ENCODE measurements at places on chromosomes 5 and 9.

DNA sequence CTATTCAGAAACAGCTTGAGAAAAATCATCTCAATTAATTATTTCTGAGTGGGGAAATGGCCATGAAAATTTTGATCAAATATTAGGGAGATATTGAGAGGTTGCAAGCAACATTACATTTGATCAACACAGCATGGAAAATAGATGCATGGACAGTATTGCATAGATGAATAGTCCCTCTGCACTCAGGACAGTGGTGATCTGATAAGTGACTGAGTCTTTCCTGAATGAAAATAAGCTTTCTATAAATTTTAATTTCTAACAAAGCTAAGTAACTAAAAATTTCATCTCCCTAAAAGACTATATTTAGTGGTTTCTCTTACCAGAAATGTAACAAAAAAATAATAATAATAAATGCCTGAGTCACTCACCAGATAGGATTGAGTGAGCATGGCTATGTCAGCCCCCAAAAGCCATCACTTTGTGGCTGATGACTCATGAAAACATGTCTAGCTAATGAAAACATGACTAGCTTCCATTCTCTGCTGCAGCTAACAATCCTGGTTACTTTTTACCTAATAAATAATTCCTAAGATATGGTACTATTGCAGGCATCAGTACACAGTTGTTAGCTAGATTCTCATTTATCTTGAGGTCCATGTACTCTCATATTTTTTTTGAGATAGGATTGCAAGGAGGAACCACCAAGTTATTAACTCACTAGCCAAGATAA is 1294.8 kb upstream of the ACO1 start:
- no peak for DNase-seq

DNA sequence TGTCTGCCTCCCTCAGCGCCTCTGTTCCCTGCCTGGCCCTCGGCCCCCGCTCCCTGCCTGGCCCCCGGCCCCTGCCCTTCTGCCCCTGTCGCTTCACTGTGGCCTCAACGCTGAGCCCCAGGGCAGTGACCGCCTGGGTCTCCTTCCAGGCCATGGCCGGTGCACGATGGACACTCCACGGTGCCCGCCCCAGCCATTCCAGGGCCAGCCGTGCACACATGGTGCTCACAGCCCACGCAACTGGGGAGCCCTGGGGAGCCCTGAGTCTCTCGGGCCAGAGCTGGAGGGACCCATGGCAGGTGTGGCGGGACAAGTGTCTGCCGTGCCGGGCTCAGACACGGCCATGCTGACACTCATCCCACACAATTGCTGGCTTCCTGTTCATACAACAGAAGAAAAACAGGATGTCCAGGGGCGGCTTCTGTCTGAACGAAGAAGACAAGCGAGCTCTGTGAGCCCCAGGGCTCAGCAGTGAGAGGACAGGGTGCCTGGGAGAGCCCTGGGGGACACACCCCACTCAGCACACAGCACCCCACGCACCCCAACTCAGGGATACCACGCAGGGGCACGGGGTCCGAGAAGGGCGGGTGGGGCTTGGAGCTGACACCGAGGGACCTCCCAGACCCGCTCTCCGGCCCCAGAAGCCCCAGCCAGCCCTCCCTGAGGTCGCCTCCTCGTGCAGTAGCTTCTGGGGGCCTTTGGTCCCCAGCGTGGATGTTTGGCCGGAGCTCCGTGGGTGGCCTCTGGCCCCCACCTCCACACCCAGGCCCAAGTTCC is 35.7 kb downstream of the EXD3 start:
- peak; percentile 23 for DNase-seq

- no peak for DNase-seq
Measured at GRCh38 chr9:121360601-121361374, 9.3 kb downstream of the STOM start.

DNA sequence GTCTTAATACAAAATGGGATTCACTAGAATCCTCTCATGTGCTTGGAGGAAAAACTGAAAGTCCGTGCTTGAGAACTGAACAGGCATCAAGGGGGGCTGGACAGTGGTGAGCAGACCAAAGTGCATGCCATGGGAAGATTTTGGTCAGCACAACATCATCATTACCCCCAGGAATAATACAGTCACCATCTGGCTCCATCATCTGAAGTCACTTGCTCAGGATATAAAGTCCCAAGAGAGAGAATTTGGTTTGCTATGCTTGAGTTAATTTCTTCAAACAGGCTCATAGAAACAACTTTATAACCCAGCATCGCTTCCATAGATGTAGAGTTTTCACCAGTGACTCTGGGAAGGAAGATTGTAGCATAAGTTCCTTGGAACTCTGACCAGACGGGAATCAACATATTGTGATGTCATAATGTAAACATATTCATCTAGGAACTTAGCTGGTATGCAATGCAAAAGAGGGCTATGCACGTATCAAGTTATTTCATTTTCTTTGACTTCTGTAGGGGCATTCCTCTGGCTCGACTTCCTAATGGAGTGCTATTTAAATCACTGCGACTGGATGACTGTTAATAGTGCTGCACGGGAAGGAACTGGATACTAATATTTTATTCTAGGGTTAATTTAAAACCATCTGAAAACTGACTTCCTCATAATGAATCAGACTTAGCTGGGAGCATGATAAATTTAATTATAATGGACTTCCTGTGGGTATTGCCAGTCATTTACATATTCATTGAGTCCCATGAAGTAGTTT is 145.2 kb downstream of the MTRR start:
- DNase-seq = no peak

- DNase-seq = no peak
Measured at GRCh38 chr5:168401226-168401625, 85.0 kb upstream of the RARS1 start.

DNA sequence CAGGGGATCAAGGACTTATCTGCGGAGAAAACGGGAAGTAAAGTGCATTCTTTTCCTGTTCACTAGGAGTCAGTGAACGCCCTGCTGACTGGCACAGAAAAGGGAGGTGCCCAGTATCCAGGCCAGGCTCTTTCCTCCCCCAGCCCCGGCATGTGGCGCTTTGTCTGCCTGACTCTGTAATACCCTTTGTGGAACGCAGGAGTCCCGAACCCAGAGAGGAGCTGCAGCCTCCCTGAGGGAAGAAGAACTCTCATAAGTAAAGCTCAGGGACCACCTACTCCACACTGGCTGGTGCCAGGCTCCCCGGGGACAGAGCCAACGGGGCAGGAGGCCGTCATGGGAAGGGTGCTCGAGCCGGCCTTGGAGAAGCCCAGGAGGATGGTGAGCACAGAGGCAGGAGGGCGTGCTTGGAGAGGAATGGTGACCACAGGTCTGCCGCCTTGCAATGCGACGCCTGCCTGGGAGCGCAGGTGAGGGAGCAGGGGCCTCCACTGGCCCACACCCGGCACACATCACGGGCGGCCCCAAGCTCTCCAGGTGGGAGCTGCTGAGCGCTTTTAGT is 31.5 kb downstream of the VAV2 start:
- DNase-seq = no peak

GRCh38 chr9:83473488-83473971 is 64.7 kb downstream of the FRMD3 start:
- no peak for DNase-seq

DNA sequence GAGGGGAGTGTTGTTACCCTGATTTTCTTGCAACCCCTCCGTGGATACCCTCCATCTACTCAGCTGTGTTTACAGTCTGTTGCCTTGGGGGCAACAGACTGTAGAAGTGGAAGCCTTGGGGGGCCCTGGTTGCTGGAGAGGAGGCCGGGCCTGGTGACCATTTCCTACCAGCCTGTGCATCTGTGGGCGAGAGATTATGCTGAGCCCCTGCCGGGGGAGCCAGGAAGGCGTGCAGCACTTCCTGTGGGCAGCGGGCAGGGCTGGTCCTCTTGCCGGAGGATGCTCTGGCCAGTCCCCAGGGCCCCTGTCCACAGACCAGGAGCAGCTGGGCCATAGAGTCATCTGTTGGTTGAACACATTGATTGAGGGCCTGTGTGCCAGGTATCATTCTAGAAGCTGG is 11.1 kb downstream of the ERGIC1 start:
- no peak for DNase-seq

- DNase-seq = no peak
Measured at GRCh38 chr9:134127065-134127580, 8.8 kb upstream of the WDR5 start.

GRCh38 chr5:54159153-54159892 is 151.1 kb downstream of the ARL15 start:
- no peak for DNase-seq

All from activated CD4-positive, CD25-positive, alpha-beta regulatory T cell treated with anti-CD3 and anti-CD28 coated beads, Interleukin-2, amount 50 U/mL, for 16 hours (primary cell).